ENCODE measurements at places on chromosomes 3 and 15.

GRCh38 chr15:79549196-79549595 is 117.1 kb downstream of the MINAR1 start:
- no peak for DNase-seq

- no peak for DNase-seq
Observed at GRCh38 chr3:136690599-136690998, 61.6 kb downstream of the STAG1 start.

- DNase-seq: no peak
Observed at GRCh38 chr3:49725906-49726681, 2.3 kb upstream of the GMPPB start.

GRCh38 chr3:134423153-134423552 is 48.9 kb upstream of the AMOTL2 start:
- DNase-seq: no peak

DNA sequence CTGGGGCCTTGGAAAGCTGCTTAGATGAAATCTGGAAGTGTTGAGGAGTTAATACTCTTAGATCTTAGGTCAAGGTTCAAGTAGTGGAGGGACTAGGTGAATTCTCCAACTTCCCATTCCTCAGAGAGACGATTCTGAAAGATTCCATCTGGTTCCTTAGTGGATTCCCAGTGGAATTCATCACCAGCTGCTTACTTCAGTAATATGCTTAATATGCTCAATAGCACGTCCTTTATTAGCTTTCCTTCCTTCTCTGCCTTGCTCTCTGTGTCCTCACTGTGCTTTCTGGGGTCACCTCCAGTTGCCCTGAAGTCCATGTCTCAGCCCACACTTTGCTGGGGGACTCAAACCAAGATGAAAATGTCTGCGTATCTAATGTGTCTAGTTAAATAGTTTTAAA is 31.0 kb downstream of the CEP63 start:
- no peak for DNase-seq

GRCh38 chr3:130900959-130901358 is 7.1 kb downstream of the ATP2C1 start:
- DNase-seq: no peak

DNA sequence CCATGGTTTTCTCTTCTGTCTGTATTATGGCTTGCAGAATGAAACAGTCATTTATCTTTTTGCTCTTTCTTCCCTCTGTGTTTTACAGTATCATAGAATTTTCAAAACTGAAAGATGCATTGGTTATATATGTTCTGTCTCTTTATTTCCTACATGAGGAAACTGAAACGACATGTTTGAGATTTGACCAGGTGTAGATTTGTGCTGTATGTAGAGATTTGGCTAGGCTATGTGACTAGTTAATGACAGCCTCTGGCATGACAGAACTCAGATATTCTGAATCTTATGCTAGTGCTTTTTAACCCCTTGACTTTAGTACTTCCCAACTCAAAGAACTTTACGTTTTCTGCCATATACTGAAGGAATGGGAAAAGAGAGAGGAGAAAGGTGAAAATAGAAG is 151.0 kb downstream of the TCF12 start:
- no peak for DNase-seq

Data from left renal cortex interstitium (tissue), 4 donors.